ENCODE measurements at places on chromosomes 12 and 14.

DNA sequence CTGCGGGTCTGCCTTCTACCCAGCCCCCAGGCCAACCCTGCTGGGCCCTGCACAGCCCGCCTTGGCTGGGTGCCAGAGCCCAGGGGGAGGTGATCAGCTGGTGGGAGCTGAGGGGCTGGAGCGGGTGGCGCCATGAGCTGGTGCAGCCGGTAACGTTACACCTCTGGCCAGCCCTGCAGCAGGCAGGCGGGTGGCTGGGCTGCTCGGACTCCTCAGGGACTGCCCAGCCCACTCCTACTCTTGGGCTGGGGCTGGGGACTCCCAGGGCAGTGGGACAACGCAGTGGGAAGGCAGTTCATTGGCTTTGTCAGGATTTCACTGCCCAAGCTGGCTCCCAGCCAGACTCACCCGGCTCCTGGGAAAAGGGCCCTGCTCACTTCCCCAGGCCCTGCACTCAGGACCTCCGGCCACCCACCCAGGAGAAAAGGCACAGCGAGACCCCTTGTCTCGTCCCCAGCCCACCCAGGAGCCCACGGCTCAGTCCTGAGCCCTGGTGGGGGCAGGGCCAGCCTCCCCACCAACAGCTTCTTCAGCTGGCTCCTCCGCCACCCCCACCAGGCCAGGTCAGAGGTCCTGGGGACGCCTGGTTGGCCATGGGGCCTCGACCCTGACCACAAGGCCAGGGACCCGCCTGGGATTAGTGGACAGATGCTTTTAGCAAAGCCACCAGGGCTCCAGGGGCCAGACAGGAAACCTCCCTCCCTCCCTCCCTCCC lies 1.0 kb downstream of the PGF start:
- DNase-seq, result no peak

GRCh38 chr14:69612014-69612782 lies 802 bp downstream of the SUSD6 start:
- DNase-seq, result no peak

- no peak for DNase-seq
These were observed 466 bp downstream of the SAV1 start for GRCh38 chr14:50667684-50667995.

DNA sequence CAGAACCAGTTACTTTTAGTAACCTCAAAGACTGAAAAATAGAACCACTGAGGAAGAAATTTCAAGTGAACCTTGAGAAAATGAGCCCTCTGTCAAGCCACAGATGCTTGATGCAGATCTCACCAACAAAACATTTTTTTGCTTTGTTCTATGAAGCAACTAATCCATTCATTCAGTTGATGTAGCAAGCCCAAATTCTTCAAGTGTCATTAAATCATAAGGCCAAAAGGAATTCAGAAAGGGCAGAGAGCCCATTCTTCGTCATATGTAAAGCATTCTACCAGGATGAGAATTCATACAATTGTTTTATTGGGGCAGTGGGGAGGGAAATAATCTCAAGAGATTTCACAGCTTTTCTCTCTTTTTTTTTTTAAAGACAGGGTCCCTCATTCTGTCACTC lies 218.0 kb upstream of the RGS6 start:
- DNase-seq, result no peak

DNA sequence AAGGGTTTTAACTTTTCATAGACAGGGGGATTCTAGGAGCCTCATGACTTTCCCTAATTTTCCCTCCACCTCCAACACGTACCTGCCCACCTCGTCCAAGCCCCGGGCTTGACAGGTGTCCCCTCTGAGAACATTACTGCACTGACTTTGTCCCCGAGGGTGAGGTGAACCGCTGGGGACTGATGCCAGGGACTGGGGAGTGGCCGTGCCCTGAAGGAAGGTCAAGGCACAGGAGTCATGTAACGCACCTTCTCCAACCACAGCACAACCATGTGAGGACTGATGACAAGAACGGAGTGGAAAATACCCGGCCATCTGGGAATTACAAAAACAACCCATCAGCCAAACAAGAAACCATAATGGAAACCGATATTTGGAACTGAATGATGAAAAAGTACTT lies 214.7 kb upstream of the C14orf180 start:
- DNase-seq, result no peak

Data from esophagus squamous epithelium (tissue), 5 donors.